ENCODE measurements at places on chromosomes 2 and 18.

DNA sequence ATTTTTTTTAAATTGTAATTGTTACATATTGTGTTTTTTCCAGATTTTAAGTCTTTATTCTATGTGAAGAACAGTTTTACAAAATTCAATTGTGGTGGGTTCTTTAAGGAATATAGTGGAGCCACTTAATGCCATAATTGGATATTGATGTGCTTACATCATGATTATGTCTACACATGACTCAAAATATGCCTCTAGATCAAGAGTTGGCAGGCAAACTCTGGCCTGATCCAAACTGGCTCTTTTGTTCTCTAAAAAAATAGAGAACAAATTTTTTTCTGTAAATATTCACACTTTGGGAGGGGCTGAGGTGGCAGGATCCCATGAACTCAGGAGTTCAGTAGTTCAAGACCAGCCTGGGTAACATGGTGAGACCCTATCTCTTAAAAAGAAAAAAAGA, 8.3 kb downstream of the EHBP1 start:
- no peak for DNase-seq

DNA sequence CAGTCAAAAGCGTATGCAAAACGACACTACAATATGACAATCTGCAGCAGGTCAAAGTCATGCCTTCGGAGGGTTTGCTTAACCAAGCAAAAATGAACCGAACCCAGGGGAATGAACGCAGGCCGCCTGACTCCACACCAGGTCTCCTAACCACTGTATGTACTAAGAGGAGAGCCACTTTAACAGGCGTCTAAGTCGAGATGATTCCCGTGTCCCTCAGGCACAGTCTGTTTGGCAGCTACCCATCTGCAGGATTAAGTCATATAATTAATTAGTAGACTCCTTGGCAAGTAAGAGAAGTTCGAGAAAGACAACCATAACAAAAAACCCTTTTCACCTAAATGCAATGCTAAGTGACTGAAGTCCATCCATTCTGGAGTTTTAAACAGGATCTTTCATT, 15.2 kb downstream of the CYB5A start:
- no peak for DNase-seq

GRCh38 chr2:169139145-169139544, 69.8 kb downstream of the DHRS9 start:
- no peak for DNase-seq

GRCh38 chr2:200860092-200860795, 4.2 kb downstream of the CLK1 start:
- peak; percentile 2 for DNase-seq

DNA sequence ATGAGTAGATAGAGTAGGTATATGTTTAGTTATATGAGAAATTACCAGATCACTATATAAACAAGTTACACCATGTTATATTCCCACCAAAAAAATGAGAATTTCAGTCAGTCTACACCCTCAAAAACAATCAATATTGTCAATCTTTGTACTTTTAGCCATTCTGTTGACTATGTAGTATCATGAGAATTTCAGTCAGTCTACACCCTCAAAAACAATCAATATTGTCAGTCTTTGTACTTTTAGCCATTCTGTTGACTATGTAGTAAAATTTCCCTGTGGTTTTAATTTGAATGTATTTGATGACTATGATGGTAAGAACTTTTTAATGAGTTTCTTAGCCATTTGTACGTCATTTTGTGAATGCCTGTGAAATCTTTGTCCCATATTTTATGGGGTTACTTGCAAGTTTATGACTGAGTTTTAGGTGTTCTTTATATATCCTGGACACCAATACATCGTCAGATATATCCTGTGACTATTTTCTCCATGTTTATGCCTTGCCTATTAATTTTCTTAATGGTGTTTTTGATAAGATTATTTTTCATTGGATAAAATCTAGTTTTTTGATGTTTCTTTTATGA, 528.4 kb upstream of the SPHKAP start:
- no peak for DNase-seq

GRCh38 chr2:230068016-230068650, 591 bp downstream of the SLC16A14 start:
- peak; percentile 28 for DNase-seq

- DNase-seq: no peak
Observed at GRCh38 chr18:7329016-7329415, 98.1 kb downstream of the LRRC30 start.

DNA sequence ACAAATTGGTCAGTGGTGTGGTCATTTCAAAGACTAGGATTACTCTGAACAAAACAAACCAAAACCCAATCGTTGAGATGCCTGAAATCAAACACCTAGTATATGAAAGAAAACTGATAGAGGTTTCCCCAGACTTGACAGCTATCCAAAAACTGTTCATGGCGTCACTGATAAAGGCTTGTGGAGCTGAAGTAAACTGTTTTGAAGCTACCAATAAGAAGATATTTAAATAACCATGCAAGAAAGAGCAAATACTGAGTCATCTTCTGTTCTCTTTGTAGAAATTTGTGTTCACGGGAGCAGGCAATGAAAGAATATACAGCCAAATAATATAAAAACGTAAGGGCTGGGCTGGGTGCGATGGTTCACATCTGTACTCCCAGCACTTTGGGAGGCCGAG, 7.5 kb upstream of the COLEC11 start:
- no peak for DNase-seq

- no peak for DNase-seq
Observed at GRCh38 chr18:53984021-53984420, 240.4 kb downstream of the MBD2 start.

DNA sequence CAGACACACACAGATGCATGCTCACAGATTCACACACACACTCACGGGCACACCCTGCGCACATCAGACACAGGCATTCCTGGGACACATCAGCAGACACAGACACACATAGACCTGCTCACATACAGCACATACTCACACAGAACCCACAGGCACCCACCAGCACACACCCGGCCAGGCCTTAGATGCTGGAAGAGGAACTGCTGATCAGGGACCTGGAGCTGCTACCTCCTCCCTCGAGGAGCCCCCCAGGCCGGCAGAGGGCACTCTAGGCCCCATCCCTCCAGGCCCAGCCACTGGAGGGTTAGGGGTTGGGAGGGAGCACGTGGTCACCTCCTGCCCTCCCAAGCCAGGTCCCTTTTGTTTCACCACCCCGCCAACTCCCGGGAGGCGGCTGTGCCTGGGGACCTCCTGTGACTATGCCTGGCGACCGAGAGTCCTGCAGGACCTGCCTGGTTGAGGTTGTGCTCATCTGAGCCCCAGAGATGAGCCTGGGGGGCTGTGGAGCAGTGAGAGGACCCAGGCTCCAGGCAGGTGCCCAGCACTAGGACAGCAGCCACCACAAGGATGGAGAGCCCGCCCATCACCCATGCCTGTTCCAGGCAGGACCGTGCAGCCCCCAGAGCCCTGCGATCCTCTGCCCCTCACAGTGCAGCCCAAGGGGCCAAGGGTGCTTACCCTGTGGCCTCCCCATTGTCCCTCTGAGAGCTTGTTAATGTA, 21.0 kb upstream of the PTMA start:
- peak; percentile 81 for DNase-seq

- DNase-seq: no peak
Observed at GRCh38 chr2:189091253-189091652, 88.3 kb downstream of the COL5A2 start.

DNA sequence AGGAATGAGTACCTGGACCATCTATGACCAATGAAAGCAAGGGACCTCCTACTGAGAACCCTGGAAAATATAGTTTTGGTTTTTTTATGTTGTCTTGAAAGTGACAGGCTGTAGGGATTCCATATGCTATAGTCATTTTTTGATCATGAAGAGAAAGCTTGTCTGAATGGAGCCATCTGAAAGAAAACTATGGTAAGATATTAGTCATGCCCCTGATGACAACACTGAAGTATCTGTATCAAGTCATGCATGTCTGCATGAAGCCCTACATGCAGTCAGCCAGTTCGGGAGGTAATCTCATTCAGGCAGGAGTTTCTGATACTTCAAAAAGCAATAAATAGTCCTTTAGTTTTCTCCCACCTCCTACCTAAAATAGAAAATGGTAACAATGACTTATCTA, 1042.0 kb downstream of the DPP10 start:
- DNase-seq: no peak

- no peak for DNase-seq
Observed at GRCh38 chr18:63264871-63265270, 54.7 kb downstream of the BCL2 start.

DNA sequence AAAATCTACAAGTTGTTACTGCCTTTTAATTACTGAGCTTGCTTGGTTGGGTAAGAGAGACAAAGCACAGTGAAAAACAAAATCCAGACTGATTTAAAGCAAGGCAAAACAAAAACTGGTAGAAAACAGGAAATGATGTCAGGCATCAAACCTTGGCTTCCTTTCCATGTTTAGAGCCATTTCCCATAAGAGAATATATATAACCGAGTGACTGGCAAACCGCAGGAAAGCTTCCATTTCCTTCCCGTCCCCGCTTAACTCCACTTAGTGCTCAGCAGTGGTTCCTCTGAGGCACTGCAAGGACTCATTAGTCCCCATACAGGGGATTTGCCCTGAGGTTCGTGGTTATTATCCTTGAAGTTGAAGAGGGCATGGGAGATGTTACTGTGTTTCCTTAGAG, 446.3 kb downstream of the LPIN1 start:
- no peak for DNase-seq

DNA sequence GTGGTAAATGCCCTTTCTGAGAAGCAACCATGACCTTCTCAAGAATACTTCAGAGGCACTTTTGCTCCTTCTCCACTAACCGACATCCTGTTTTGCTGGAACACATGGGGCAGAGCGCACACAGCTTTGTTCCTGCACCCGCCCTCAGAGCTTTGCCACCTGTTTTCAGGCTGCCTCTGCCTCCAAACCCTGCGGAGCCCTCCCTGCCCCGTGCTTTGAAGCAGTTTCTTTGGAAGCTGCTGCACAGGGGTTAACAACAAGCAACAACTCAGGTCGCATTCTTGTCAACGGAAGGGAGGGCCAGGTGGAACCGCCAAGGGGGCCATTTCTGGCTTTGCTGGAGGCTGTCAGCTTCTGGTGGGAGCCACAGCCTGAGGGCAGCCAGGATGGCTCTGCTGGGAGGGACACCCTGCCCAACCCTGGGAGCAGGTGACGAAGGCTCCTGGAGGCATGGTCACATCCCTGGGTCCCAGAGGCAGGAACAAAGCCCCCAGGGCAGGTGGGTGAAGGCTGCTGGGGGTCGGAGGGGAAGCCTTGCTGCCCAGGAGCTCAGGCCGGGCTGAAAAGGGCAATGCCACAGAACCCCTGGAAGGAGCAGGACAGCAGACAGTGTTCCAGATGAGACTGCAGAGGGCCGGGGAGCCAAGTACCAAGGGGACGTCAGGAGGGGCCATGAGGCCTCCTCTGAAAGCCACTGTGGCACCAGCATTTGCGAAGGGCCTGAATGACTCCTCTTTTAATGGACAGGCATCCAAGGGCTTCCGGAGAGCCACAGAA, 46.8 kb downstream of the MRPS5 start:
- DNase-seq: no peak

GRCh38 chr18:80198994-80199748, 48.1 kb downstream of the PARD6G start:
- no peak for DNase-seq

DNA sequence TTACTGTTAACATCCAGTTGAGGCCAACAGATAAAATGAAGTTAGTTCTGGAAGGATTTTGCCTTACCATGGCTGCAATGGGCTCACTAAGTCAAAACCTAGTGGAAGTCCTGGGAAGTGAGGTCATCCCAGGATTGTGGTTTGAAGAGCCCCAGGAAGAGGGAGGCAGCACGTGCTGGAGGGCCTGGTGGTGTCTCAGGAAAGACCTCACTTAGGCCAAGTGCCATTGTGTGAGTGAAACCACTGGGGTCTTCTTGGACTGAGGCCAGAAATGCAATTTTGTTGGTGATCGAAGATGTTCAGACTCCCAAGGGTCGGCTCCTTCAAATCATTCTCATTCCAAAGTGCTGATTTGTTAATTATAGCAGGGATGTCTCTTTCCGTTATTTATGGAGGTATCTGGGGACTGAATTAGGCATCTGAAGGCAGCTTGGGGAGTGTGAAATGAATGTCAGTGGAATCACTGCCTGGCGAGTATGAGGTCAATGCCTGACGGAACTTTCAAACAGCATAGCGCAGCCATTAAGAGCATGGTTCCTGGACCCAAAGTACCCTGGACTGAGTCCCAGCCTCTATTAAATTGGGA, 60.0 kb downstream of the IL1R2 start:
- DNase-seq: no peak

DNA sequence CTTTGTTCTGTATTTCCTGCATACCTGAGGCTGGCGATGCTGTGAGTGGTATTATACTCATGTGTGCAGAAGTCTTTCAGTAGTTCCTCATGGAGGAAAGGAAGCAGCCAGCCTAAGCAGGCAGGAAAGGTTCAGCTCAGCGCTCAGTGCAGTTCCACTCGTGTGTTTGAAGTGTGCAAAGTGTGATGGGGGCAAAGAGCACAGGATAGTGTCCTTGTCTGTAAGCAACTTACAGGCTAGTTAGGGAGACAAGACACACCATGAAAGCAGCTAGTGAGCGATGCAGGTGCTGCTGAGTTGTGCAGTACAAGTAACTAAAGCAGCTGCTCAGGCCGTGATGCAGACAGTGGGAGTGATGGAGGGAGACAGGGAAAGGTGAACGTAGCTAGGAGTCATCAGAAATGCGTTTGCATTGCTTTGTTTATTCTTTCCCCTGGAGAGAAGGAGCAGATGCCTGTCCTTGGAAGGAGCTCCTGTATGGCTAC, 146.2 kb downstream of the LDLRAD4 start:
- no peak for DNase-seq

GRCh38 chr18:22703883-22704585, 229.1 kb upstream of the RBBP8 start:
- DNase-seq: no peak

DNA sequence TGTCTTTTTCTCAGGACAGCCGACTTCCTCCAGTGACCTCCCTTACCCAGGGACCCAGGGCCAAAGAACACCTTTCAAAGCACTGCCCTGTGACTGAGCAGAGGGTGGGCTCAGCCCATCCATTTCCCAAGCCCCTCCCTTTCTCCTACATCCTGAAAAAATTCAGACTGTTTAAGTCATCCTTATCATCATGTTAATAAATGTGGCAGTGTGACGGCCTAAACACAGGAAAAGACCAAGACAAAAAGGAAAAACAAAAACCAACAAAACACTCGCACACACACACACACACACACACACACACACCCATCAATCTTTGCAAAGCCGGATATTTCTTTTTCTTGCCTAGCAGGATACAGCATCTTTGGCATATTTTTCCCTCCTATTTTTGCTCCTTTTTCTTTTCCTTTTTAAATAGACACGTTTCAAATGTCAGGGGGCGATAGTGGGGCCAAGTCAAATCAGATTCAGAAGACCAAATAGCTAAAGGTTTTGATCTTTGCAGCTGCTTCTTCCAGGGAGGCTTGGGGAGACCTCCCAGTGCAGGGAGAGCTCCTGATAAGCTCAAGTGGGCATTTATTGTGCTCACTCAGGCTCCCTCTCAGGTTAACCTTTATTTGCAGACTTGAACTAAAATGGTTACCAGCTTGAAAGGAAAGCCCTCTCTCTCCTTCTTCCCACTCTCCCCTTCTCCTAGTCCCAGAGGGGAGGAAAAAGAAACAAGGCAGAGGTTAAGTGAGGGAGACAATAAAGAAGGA, 39.5 kb upstream of the NRP2 start:
- no peak for DNase-seq

Measured in nucleus accumbens (tissue), 56 donors.